ENCODE measurements at places on chromosomes 4 and X.

GRCh38 chrX:155544881-155545280 is 67.9 kb downstream of the TMLHE start:
- no peak for DNase-seq

GRCh38 chrX:134603806-134604700 is 54.2 kb downstream of the PLAC1 start:
- peak; percentile 51 for DNase-seq

DNA sequence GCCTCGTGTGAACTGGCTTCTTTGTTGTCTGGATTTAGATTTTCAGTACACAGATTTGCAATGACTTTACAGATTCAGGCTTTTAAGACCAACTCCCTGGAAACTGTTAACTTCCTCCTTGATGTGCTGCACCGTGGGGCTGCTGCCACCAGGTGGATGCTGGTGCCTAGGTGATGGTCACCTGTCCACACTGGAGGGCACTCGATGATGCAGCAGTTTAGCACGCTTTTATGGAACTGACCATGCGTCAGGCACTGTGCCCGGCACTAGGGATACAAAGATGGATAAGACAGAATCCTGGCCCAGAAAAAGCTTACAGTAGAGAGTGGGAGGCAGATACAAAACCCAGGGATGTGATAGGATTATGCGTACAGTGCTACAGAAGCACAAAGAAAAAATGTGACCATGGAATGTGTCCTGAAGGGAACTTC is 180.7 kb downstream of the CEP135 start:
- no peak for DNase-seq

- DNase-seq = no peak
Observed at GRCh38 chrX:19955306-19955705, 35.6 kb downstream of the BCLAF3 start.

GRCh38 chrX:9919632-9920172 is 47.5 kb upstream of the CLDN34 start:
- no peak for DNase-seq

DNA sequence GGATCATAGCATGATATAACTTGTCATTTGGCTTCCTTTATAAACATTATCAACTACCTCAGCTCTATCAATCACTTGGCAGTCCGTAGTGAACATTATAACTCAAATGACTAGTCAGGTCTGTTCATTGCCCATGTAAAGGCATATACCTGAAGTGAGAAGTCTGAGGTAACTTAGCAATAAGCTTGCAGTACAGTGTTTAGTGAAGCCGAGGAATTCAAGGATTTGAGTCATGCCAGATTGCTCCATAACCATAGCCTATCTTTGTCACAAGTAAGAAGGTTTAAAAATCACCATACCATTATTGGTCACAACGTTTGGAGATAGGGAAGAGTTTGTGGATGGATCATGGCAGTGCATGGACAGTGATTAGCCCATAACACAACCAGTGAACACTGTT is 41.6 kb downstream of the AR start:
- no peak for DNase-seq

- DNase-seq = no peak
Observed at GRCh38 chr4:28772066-28772465, 1911.4 kb downstream of the STIM2 start.

DNA sequence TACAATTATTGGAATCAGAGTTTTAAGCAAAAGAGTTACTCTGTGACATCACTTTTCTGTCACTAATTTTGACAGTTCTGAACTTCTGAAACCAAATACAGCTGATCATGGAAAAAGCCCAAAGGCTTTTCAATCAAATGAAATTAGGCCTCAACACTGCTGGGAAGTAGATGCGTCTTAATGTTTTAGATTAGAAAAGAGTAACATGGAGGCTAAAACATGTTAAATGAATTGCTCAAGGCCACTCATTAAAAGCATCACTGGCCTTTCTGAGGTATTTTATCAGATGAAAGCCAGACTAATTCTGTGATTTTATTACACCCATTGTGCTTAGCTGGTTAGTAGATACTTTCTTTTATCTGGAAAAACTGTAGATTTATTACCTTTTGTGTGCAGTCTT is 672.6 kb downstream of the CENPC start:
- no peak for DNase-seq
